ENCODE measurements at places on chromosomes 2 and 18.

DNA sequence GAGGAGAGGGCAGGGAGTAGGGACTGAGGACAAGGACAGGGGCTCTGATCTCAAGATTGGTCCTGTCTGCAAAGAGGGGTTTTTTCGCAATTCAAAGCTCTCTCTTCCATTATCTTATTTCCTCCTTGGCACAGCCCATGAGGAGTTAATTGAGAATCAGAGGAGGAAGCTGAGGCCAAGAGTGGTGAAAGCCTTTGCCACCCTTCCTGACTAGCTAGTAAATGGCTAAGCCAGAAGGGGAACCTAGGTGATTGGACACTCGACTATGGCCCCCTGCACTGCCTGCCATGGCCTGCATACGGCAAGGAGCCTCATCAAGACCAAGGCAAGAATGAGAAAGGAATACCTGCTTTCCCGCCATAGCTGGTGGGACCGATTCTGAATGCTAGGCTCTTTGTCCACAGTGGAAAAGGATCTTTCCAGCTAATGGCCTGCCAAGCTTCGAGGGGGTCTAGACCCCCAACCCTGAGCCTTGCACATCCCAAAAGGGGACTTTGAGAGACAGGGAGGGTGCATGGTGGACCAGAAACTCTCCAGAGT lies 237.9 kb downstream of the HAUS1 start:
- DNase-seq, result no peak

GRCh38 chr2:9826208-9826607 lies 17.1 kb upstream of the TAF1B start:
- DNase-seq, result no peak

DNA sequence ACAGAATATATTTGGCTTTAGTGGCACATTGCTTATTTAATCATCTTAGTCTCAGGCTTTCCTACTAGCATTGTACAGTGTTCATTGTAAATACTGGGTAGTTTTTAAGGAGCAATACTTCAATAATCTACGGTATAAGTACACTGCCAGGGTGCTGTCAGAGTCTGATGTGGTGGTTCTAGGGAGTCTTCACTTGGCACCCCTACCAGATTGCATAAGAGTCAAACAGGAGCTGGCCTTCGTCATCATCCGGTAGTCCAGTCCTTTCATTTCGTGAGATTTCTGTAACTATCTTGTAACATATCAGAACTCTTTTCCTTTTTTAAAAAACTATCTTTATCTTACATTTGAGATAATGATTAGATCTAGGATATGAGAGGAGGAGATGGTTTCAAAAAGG lies 91.1 kb downstream of the ZNF532 start:
- DNase-seq, result no peak

GRCh38 chr2:11786592-11786991 lies 40.2 kb downstream of the LPIN1 start:
- DNase-seq, result no peak

GRCh38 chr18:10051877-10052631 lies 138.2 kb downstream of the VAPA start:
- DNase-seq, result no peak

DNA sequence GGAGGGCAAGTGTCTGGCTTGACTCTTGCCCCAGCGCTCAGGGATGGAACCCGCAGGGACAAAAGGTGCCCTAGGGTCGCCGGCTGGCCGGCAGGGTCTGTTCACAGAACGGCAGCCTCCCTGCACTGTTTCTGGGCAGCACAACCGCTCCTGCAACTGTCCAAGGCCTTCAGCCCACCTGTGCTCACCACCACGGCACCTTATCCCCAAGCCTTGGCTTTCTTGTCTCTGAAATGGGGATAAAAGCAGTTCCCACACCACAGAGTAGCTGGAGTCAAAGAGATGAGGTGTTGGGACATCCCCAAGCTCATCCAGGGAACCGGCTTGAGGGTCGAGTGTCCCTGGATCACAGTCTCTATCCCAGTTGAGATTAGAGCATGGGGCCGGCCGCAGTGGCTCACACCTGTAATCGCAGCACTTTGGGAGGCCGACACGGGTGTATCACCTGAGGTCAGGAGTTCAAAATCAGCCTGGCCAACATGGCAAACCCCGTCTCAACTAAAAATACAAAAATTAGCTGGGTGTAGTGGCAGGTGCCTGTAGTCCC lies 4.7 kb downstream of the SNORC start:
- no peak for DNase-seq

- DNase-seq, result no peak
Observed at GRCh38 chr2:238730001-238730669, 117.8 kb upstream of the TWIST2 start.

DNA sequence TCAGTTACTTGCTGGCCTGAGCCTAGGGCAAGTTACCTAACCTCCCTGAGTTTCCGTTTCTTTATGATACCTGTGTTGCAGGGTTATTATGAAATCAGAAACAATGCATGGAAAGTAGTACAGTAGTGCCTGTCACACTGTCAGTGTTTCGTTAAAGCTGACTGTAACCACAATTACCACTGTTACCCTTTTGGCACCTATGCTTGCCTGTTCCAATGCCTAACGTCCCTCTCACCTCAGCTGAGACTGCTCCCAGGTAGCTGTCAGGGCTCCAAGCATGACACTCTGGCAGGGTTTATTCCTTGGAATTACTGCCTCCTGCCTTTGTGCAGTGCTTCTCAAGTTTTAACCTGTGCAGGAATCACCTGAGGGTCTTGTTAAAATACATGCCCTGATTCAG lies 135.2 kb upstream of the RBMS1 start:
- DNase-seq, result no peak

- DNase-seq, result no peak
Observed at GRCh38 chr2:138182937-138183312, 218.7 kb downstream of the HNMT start.

GRCh38 chr2:198371921-198372543 lies 567.6 kb downstream of the PLCL1 start:
- DNase-seq, result no peak

DNA sequence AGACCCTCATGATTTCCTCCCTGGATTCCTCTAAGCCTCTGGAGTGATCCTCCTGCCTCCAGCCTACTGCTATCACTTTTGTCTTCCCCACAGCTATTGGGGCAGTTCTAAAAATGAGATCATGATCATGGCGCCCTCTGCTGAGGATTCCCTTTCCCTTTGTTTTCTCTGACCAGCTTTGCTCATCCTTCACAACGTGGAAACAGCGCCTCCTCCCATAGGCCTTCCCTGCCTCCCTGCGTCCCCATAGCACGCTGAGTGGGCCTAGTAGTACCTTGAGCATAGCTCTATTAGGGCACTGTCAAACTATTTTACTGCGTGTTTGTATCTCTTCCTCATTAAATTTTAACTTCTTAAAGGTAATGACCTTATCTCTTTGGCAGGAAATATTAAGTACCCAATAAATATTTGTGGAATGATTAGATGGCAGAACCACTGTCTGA lies 207.0 kb upstream of the FANCL start:
- DNase-seq, result peak; percentile 12

DNA sequence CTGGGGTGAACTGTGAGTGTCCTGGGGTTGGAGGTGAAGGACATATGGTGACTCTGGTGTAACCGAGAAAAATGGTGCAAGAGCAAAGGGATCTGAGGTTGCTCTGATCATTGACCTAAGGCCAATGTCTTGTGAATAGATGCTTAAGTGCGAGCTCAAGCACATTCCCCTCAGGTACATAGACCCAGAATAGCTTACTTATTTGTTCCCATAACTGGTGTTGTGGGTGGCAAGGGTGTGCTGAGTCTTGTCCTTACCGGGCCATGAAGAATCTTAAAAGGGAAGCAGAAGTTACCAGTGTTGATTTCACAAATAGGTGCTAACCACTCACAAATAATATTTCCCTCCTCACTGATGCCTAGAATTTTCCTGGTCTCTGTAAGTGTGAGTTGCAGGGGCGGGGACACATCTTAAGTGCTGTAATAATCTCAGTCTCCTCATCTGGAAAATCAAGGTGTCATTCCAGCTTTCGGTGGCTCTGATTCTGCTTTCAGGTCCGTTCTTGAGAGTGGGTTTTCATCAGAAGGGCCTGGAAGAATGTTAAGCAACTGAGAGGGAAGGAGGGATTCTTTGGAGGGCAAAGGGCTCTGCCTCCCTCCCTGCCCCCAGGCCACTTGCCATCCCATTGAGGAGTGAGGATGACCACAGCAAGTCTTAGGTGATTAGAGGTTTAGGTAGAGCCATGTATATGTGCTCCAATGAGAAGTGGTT lies 54.9 kb downstream of the LIPG start:
- DNase-seq, result no peak
